CD8-positive, alpha-beta T cell (primary cell): ENCODE measurements at places on chromosomes 3 and 15. TPM values are rescaled to one million over a fixed set of nuclear protein-coding genes. Genes with fewer than 3 reads are reported as not detected.

DNA sequence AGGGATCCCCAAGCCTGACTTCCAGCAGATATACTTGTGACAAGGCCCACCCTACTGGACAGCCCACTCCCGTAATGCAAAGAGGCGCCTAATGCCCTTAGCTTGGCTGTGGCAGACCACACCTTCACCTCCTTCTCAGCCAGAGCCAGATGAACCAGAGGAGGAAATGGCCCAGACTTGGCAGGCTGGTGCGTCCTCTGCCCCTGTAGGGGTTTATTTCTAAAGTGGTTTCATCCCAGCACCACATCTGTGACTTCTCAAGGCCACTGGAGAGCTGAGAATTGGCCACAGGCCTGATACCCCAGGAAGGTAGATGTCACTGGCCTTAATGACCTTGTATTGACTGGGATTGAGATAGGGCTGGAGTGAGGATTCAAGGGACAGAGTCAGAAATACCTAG is 29.5 kb downstream of the BOC start:
- DNase-seq = no peak

DNA sequence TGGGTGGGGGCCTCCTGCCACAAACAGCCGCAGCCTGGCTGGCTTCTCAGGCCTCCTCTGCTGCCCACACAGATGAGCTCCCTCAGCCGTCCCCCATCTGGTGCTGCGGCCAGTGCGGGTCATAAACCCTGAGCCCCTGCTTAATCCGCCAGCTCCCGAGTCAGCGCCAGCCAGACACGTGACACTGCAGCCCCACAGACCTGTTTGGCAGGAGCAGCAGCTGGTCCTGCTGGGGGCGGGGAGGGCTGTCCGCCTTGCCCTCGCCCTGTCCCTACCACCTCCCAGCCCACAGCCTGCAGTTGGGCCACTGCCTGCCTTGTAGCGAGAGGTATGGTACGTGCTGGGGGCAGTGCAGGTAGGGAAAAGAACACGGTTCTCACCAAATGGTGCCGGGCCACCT is 86.2 kb downstream of the IQSEC1 start:
- DNase-seq = no peak

DNA sequence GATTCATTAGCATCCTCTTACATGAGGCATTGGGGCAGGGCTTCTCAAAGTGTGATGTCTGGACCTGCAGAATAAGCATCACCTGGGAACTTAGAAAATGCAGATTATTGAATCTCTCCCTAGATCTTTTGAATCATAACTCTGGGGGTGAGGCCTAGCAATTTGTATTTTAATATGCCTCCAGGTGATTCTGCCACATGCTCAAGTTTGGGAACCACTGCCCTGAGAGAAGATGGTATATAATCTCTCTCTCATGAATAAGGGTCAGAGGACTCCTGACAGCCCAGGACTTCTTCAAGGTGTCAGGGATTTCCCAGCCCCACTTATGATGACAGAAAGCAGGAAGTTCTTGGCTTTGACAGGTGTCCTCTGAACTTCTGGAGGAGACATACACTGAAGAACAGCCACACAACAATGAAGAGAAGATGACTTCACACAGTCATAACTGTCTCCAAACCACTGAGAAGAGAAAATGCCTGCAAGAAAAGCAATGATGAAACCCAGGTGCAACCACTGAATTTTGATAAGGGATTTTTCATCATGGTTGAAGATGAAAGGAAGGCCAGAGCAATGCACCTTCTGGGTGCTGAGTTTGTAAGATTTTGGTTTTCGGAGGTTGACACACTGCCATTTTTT is 211.9 kb upstream of the MRPL3 start:
- DNase-seq = no peak

WDR82 gene
- total RNA-seq = 115 TPM

GRCh38 chr3:48548729-48549705 is 7.6 kb downstream of the PFKFB4 start:
- DNase-seq = peak; percentile 87

DNA sequence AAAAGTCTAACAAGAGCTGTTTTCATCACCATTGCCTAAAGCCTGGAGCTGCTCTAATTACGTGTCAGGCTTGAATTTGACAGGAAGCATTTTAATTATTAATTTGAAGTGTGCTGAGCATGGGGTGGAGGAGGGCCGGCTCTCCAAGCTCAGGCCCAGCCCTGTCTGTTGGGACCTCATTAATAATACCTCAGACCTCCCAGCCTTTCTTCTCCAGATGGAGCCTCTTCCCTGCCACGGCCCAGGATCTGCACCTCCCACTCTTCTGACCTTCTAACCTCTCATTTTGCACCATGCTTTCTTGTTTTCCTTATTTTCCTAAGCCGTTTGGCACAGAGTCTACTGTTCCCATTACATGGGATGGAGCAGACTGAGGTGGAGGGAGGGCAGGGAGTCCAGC is 30.0 kb downstream of the INSYN1 start:
- no peak for DNase-seq

DNA sequence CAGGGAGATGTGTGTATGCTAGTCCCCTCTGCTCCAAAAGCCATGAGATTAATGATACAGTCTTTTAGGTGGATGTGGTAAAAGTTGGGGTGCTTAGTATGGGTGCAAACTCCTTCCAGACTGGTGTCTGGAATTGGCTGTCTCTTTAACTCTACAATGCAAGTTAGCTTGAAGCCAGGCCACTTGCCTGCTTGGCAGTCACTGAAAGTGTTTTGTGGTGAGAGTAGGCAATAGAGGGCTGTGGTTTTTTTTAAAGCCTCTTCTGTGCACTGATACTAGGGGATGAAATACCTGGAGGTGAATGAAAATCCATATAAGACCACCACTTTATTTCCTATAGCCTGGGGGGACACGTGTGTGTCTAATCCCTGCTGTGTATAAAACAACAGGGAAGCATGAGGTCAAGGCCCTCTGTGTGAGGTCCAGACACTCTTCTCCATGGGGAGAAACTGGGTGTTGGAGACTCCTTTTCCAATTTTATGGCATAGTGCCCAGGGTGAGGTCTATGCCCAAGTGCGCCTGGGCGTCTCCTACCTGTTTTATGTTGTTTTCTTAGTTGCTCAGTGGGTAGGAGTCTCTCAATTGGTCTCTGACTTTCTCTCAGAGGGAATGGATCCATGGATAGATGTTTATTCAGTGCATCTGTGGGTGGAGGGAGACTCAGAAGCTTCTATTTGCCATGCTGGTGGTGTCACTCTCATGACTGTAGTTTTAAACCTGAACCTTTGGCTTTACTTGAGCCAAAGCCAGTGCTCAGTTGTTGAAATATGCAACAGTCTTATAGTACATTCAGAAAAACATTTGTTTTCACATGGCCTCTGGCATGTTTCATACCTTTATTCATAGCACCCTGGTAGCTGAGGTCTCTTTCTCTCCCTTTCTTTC is 327.8 kb upstream of the ATP11B start:
- no peak for DNase-seq

ARPIN gene
- not detected for total RNA-seq
